Activated CD4-positive, alpha-beta T cell treated with anti-CD3 and anti-CD28 coated beads, Interleukin-2, Interleukin-6, amounts not matched to agents 100 ng/mL and 50 ng/mL, durations not matched to agents 16 hours and 8 hours (primary cell): ENCODE measurements at places on chromosomes 13 and 19.

GRCh38 chr19:4531562-4532165, 3.4 kb downstream of the PLIN5 start:
- DNase-seq: no peak

- DNase-seq: no peak
Measured at GRCh38 chr13:77820431-77821149, 98.0 kb downstream of the EDNRB start.

GRCh38 chr19:35882114-35882832, 13.9 kb downstream of the APLP1 start:
- peak; percentile 69 for DNase-seq

- DNase-seq: no peak
Measured at GRCh38 chr19:1027650-1028061, 1.2 kb downstream of the CNN2 start.

DNA sequence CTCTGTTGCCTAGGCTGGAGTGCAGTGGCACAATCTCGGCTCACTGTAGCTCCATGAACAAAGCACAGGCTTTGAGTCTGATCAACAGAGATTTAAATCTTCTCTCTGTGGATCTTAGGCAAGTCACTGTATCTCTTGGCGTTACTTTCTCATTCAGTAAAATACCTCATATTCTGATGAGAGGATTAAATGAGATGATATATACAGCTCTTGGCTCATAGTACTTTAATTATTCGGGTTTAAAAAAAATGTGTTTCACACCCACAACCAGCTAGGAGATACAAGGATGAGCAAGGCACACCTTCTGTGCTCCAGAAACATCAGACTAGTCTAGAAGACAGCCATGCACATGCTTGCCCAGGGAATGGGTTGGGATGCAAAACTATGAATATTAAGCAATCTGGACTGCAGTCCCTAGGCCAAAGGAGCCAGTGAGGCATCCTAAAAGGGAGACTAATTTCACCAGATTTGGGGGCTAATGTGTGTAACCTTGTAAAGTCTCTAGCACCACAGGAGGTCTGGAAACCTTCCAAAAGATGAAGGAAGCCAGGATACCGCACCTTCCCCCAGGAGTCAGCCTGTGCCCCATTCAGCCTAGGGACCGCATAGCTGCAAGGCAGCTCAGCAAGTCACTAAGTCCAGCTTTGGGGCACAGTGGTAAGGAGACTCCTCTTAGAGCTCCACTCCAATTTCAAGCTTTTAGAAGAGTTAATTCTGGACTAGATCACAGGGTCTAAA, 2.5 kb downstream of the VPS36 start:
- no peak for DNase-seq

DNA sequence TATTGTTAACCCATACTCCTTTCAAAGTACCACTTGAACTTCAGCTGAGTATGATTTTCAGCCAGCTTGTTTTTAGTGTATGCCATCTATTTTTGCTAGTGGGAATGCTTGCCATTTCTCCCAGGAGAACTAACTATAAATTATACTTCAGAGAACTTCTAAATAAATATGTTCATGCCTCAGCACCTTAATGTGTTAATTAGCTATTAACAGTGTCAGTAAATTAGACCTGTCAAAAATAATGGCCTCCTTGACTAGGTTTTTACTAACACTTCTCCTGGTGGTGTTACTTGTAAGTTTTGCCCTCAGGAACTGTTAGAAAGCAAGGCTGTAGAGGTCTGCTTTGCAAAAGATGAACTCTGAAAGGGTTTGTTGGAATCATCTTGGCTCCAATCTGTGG, 4.5 kb downstream of the CLDN10 start:
- DNase-seq: no peak

DNA sequence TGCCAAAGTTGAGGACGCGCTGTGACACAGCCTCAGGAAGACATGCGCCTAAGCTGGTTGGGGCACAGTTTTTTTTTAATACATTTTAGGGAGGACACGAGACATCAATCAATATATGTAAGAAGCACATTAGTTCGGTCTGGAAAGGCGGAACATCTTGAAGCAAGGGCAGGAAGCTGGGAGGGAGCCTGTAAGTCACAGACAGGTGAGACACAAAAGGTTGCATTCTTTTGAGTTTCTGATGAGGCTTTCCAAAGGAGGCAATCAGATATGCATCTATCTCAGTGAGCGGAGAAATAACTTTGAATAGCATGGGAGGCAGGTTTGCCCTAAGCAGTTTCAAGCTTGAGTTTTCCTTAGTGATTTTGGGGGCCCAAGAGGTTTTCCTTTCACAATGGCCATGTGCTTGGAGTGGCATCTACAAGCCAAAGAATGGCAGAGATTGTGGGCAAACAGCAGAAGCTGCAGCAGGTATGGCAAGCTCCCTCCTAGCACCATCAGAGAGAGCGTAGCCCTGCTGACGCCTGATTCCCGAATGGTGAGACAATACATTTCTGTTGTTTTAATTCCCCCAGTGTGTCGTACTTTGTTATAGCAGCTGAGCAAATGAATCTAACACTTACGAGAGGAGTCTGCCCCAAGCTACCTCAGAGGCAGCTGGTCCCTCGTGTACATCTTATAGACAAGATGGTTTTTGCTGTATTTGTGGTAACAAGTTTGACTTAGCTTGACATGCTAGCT, 99.5 kb upstream of the TMTC4 start:
- no peak for DNase-seq

GRCh38 chr13:25252225-25252624, 35.1 kb downstream of the MTMR6 start:
- no peak for DNase-seq

DNA sequence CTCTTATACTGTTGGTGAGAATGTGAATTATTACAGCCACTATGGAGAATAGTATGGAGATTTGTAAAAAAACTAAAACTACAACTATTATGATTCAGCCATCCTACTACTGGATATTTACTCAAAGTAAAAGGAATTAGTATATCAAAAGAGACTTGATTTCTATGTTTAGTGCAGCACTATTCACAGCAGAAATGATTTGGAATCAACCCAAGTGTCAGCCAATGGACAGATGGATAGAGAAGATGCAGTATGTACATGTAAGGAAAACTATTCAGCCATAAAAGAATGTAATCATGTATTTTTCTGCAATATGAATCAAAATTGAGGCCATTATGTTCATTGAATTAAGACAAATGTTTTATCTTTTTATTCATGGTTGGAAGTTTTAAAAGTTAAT, 1705.5 kb downstream of the SLITRK1 start:
- no peak for DNase-seq

DNA sequence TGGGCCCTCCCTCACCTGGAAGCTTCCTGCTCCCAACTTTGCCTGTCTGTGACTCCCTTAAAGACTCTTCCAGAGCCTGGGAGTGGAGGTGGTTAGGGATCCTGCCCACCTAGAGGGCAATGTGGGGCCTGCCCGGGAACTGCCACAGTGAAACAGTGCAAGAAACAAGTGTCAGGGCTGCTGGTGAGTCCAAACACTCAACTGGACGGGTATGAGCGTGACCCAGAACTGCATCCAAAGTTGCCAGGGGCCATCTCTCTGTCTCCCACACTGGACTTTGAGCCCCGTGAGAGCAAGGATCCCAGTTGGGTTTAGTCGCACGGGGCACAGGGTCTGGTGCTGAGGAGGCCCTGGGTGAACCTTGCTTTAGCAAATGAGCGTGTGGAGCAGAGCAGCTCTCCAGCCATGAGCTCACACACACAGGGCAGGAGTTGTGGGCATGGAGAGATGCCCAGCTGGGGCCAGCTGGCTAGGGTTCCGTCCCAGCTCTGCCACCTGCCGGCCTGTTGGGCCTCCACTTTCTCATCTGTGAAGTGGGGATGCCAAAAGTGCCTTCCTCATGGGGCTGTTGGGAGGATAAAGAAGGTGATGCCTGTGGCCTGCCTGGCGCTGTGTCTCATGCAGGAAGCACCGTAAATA, 2.8 kb upstream of the NUMBL start:
- DNase-seq: no peak

DNA sequence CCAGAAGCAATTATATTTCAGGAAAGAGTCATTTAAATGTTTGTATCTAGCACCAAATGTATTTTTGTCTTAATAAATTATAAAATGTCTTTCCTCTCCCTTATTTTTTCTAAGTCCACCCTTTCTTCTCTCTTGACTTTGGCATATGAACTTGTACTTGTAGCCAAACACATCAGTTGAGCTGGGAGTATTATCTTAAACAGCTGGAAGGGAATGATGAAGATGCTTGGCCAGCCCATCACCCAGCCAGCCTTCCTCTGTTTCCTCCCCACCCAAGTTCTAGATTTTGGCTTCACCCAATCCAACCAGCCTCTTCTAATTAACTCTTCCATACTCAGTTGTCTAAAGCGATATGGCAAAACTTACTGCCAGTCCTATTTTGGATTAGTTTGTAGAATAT, 272.5 kb downstream of the ENOX1 start:
- DNase-seq: no peak

DNA sequence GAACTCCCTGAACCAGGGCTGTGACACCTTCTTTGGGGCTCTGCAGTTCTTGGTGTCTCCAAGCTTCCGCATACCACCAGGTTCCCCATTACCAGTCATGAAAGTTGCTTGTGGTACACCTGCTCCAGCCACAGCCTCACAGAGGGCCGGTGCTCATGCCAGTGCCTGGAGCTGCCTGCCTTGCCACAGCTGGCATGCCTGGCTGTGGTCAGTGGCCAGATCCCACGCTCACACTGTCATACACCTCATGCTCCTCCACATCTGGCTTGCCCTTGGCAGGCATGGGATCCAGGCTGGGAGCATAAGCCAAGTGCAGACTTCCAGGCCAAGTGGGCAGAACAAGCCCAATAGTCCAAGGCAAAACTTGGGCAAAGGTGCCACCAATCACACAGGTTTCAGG, 1054.9 kb downstream of the SLITRK5 start:
- no peak for DNase-seq

GRCh38 chr19:2325281-2326046, 2.9 kb downstream of the LSM7 start:
- DNase-seq: no peak

GRCh38 chr19:48997972-48998371, 4.3 kb downstream of the RUVBL2 start:
- DNase-seq: peak; percentile 69

DNA sequence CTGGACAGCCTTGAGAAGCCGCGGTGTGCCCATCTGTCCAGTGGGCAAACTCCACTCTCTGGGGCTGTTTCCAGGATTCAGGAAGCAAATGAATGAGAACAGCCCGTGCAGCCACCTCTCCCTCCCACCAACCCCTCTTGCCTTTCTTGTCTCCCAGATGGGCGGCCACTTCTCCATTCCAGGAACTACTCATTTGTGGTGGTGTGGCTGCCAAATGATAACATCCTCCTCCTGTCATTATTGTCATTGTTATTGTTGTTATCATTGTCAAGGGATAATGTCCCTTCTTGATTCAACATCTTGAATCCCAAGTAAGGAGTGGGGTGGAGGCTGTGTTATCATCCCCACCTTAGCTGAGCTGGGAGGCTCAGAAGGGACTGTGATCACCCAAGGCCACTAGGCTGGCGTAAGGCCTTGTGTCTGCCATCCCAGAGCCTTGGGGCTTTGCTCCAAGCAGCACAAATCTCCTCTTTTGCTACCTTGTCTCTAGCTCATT, 1.6 kb downstream of the DNM2 start:
- DNase-seq: peak; percentile 24

GRCh38 chr13:71979616-71980015, 112.6 kb upstream of the DACH1 start:
- DNase-seq: peak; percentile 1

DNA sequence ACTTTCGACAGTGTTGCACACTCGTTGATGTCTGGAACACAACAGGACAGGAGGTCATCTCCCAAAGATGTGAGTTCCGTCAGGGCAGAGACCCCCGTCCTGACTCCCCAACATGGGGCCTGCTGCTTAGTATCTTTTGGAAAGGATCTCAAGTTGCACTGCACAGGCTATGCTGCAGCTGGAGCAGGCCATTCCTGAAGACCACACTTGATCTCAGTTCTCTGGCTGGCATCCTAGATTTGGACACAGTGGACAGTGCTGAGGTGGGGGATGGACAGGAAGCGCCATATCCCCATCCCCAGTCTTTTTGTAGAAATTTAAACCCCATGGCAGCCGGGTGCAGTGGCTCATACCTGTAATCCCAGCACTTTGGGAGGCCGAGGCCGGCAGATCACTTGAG, 5.9 kb downstream of the ADGRE2 start:
- no peak for DNase-seq

- no peak for DNase-seq
Measured at GRCh38 chr19:18232540-18233223, 6.4 kb upstream of the PDE4C start.

DNA sequence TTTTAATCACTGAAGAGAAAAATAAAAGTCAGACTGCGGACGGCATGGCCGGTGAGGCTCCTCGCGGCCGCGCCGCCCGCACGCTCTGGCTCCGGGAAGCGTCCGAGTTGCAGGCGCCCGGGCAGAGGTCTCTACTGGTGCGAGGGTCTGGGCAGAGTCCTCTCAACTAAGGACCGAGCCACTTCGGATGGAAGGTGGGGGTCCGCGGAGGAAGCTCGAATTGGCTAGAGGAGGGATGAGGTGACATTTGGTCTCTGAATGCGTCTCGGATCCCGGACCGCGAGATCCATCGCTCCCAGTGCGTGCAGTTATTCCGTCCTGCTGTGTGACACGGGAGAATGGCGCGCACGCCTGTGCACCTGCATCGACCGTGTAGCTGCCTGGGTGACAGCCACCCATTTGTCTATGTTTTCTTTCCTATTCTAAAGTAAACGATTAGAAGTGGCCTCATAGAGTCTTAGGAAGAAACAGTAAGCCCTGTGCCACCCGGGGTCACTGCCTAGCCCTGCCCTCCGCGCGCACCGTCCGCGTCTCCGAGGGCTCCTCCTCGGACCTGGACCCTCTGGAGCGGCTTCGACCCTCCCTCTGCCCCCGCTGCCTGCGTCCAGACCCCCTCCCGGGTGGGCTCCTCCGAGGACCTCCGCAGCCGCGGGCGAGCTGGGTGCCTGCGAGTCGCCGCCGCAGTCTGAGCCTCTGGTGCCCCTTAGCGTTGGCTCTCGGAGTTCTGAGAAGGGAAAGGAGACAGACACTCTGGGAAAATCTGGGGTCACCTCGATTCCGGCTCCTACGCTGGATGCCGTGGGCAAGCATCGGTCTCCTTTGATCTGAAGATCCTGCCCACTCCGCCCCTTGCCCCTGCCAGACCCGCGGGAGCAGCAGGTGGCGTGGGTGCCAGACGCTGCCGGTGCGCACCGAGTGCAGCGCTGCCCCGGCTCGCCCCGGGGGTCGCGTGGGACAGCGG, 347.4 kb downstream of the LIG4 start:
- DNase-seq: no peak

DNA sequence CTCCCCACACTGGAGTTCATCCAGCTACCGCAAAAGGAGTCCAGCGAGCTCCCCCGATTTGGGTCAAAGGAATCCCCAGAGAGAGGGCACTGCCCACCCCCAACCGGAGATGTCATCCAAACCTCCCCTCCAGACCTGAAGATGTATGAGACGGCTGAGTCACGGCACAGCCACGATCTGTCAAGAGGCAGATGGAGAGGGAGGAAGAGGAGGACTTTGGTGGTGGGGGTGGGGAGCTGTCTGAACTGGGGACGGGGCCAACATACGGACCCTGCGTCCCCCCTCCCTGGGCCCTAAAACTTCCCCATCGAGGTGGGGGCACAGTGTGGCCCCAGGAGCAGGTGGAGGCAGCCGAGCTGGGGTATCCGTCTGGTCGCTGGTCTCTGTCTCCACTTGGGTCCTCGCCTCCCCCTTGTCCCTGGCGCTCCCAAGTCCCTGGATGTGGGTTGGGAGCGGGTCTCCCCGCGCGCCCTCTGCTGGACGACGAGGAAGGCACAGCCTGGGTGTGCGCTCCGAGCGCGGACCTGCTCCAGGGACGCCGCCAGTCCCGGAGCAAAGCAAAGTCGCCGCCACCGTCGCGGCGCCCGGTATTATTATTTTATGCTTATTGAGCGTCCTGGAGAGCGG, 3.8 kb downstream of the PDE4A start:
- DNase-seq: peak; percentile 84
